G401 (cell line): ENCODE measurements at places on chromosomes 6 and 20.

DNA sequence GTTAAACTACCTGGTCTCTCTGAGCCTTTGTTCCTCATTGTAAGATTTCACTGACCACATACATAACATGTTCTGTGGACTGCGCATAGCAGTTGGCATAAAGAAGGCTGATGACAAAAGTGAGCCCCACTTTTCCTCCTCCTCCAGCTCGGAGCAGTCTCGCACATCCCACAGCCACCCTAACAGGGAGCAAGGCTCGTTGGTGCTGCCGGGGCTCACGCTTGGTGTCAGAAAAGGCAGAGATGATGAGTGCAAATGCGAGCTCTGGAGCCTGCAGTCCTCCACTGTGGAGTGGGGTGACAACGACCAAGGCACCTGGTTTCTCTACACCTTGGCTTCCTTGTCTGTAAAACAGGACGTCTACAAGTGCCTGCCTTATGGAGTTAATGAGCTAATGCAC lies 9.7 kb downstream of the TGM3 start:
- no peak for DNase-seq

- no peak for DNase-seq
Observed at GRCh38 chr20:3243718-3244358, 4.8 kb upstream of the SLC4A11 start.

- no peak for DNase-seq
Observed at GRCh38 chr6:154234019-154234772, 122.4 kb downstream of the IPCEF1 start.

- DNase-seq, result no peak
Observed at GRCh38 chr6:158771399-158772152, 47.6 kb downstream of the EZR start.

GRCh38 chr6:119273272-119274196 lies 76.0 kb downstream of the MAN1A1 start:
- DNase-seq, result no peak

DNA sequence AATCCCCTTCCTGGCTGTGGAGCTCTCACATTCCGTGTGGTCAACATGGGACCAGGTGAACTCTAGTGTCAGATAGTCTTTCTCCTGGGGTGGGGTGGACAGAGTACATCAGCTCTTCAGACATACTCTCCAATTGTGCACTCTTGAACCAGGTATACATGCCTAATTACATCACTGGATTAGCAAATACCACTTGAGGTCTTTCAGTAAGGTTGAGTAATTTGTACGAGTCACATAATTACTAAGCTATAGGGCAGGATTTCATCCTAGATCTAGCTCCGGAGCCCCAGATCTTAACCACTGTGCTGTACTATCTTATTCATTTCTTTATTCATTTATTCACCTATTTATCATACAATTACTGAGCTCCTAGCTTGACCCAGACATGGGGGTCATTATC lies 821.3 kb downstream of the TFAP2A start:
- DNase-seq, result no peak

- no peak for DNase-seq
Observed at GRCh38 chr20:9457136-9457535, 57.3 kb upstream of the LAMP5 start.

DNA sequence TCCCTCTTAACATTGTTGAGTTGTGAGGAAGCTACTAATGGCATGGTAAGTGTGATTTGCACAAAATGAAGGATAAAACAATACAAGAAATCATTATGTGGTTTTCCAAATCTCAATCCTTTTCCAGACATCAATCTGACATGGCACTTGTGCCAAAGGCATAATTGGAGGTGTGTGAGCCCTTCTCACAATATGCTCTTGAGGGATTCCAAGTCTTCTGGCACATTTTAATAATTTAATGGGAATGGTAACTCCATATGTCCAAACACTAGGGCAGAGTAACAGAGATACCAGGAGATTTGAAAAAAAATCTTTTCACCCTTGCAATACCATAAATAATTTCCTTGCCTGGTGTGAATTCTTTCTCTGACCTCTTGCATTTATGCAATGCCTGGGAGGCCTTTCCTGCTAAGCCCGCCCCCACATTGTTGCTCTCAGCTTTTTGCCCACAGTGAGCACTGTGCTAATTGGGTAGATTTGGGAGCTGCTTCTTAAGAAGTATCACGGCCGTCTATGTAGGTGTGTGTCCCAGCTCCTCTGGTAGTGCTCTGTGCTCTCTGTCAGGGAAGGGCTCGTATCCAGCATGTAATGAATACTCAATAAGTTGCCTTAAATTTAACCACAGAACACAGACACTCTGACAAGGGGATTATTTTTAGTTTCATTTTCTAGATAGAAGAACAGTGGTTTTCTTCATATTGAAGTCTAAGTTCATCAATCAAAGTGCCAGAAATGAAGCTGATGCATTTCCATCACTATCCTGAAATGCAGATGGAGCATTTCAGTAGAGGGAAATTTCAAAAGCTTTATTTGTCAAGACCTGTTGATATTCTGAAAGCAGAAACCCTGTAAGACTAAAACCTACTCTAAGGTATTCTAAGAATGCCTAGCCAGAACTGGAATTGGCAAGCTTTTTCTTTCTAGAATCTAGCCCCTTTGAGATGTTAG lies 54.4 kb upstream of the CEP85L start:
- DNase-seq, result peak; percentile 73

DNA sequence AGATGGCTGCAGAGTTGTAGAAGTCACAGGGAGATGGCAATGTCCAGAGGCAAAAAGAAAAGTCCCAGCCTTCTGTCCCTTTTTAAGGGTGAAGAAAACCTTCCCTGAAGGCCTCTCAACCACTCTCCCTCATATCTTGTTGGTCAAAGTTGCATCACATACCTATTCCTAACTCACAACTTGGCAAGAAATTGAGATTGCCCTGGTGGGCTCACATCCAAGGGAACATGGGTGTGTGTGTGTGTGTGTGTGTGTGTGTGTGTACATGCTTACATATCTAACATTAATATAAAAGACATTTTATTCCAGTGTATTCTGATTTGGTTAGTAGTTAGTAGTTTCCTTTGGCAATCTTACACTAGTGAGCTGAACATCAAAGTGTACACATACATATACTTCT lies 144.3 kb upstream of the SALL4 start:
- no peak for DNase-seq
